Activated naive CD4-positive, alpha-beta T cell (primary cell): ENCODE measurements at places on chromosomes 6 and 20.

GRCh38 chr6:167420177-167420576 lies 95.3 kb downstream of the TTLL2 start:
- no peak for DNase-seq

GRCh38 chr6:35014786-35015185 lies 125.7 kb downstream of the ANKS1A start:
- no peak for DNase-seq

- no peak for DNase-seq
Measured at GRCh38 chr20:750801-751200, 17.5 kb downstream of the SLC52A3 start.

GRCh38 chr20:16548068-16548672 lies 25.1 kb downstream of the KIF16B start:
- no peak for DNase-seq

- no peak for DNase-seq
Measured at GRCh38 chr6:78489874-78490273, 377.5 kb upstream of the IRAK1BP1 start.

- no peak for DNase-seq
Measured at GRCh38 chr6:71420693-71421328, 132.2 kb downstream of the OGFRL1 start.

GRCh38 chr20:10897336-10897735 lies 223.5 kb upstream of the JAG1 start:
- no peak for DNase-seq

DNA sequence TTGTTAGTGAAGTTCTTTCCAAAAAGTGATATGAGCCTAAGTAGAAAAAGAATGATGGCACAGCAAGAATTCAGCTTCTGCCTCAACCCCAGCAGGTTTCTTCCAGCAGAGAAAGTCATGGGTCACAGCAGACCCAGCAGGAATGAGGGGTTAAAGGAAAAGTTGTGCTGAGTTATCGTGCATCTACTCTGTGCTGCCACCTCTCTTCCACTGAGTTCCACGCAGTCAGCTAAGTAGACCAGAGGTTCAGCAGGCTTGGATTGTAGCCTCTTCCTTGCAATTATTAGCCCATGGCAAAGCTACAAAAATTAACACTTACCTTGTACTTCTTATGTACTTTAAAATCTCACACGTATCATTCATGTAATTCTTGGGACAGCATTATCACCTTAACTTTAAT lies 510.8 kb downstream of the PTPRT start:
- no peak for DNase-seq

DNA sequence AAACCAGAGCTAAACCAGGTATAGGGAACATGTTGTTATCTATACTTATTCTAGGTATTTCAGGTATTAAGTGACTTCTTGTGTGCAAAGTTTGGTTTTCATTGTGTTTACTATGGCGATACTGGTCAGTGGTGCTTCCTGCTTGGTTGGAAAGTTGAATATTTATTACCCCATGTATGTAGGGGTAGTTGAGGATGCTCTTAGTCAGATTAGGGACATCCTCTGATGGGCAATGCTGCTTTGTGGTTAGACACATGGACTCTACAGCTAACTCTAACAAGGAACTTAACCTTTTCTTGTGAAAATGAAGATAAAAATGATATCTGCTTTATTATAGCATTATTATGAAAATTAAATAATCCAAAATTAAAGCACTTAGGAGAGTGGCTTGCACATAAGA lies 44.1 kb upstream of the ENPP1 start:
- no peak for DNase-seq

DNA sequence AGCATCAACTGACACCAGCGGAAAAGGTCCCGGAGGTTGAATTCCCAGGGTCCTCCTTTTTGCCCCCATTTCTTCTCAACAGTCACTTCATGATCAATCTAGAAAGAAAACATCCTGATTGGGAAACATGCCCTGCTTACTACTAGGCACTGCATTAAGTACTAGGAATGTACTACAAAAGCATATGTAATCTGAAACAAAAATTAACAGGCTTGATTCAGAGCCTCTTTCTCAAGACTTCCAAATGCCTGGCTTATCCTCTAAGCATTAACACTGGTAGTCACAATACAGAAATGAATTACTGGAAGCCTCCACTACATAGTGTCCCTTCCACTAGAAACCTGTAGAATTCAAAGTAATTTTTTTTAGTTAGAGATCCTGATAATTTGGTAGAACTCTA lies 84.5 kb upstream of the LYRM2 start:
- DNase-seq: no peak

GRCh38 chr6:157732007-157732406 lies 91.0 kb upstream of the SNX9 start:
- no peak for DNase-seq
